ENCODE measurements at places on chromosomes 4 and X. TPM values are rescaled to one million over a fixed set of nuclear protein-coding genes. Genes with fewer than 3 reads are reported as not detected.

The SERTM2 gene
- not detected for total RNA-seq

The RTL9 gene
- 0.07 TPM for total RNA-seq

The GABRA4 gene
- not detected for total RNA-seq

The PNMA6A gene
- 4.8 TPM for total RNA-seq

The BTC gene
- 0.76 TPM for total RNA-seq

The COX7B2 gene
- not detected for total RNA-seq

The SSX4 gene
- not detected for total RNA-seq

The CCDC110 gene
- not detected for total RNA-seq

The TLR1 gene
- total RNA-seq: 0.89 TPM

The AVPR2 gene
- total RNA-seq: 0.09 TPM

The AMTN gene
- total RNA-seq: not detected

The AADAT gene
- 9.1 TPM for total RNA-seq

The GPRIN3 gene
- total RNA-seq: 4.1 TPM

The WAS gene
- total RNA-seq: 0.17 TPM

The TNIP3 gene
- 0.44 TPM for total RNA-seq

The ACE2 gene
- total RNA-seq: not detected

The CXCL13 gene
- total RNA-seq: not detected

The PLXNB3 gene
- 3.7 TPM for total RNA-seq

The CTAG1B gene
- total RNA-seq: not detected

The PSAPL1 gene
- 0.10 TPM for total RNA-seq

The PPP2R2C gene
- 40.4 TPM for total RNA-seq

The CHRDL1 gene
- total RNA-seq: not detected

The ZMYM3 gene
- 10.9 TPM for total RNA-seq

The COPS4 gene
- total RNA-seq: 24.1 TPM

The TMSB15C gene
- 0.31 TPM for total RNA-seq

The FRMD7 gene
- total RNA-seq: not detected

The TENT5D gene
- total RNA-seq: not detected

The CLDN2 gene
- total RNA-seq: 8.7 TPM

The MAGEA2 gene
- total RNA-seq: 0.07 TPM

The F8A1 gene
- total RNA-seq: 95.5 TPM

The AKAP17A gene
- total RNA-seq: 37.1 TPM

The MFAP3L gene
- 5.6 TPM for total RNA-seq

The NPY2R gene
- 0.08 TPM for total RNA-seq

The MSX1 gene
- 10.9 TPM for total RNA-seq

The SSX4B gene
- total RNA-seq: not detected

The FGFBP2 gene
- total RNA-seq: not detected

The ZCCHC12 gene
- total RNA-seq: not detected

The GAGE2A gene
- not detected for total RNA-seq

The MXRA5 gene
- total RNA-seq: not detected

The IGFBP7 gene
- 271 TPM for total RNA-seq

The CXCL3 gene
- 6.1 TPM for total RNA-seq

The CCDC160 gene
- total RNA-seq: 0.14 TPM

The CLCN5 gene
- 3.5 TPM for total RNA-seq

The GUF1 gene
- total RNA-seq: 10.2 TPM

The APLN gene
- 0.88 TPM for total RNA-seq

The STOX2 gene
- 4.1 TPM for total RNA-seq

Measured in A549 treated with DMSO at 1 μM for 4 hours (cell line).